ENCODE measurements at places on chromosomes 12 and 14.

DNA sequence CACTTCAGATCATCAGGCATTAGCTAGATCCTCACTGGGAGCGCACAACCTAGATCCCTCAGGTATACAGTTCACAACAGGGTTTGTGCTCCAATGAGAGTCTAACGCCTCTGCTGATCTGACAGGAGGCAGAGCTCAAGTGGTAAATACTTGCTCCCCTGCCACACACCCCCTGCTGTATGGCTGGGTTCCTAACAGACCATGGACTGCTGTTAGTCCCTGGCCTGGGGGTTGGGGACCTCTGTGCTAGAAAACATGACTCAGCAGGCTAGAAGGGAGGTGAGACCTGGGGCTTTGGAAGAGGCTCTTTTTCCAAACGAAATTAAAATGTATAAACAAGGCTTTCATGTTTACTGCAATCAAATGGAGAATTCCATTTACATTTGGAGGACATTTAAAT lies 691.1 kb downstream of the FLRT2 start:
- DNase-seq: peak; percentile 50

- no peak for DNase-seq
These were observed 184.0 kb downstream of the MSRB3 start for GRCh38 chr12:65462484-65462883.

- no peak for DNase-seq
These were observed 24.5 kb upstream of the ARID2 start for GRCh38 chr12:45704968-45705367.

GRCh38 chr12:30870491-30871265 lies 55.9 kb upstream of the TSPAN11 start:
- no peak for DNase-seq

- no peak for DNase-seq
These were observed 485.5 kb upstream of the FOXG1 start for GRCh38 chr14:28280997-28281598.

DNA sequence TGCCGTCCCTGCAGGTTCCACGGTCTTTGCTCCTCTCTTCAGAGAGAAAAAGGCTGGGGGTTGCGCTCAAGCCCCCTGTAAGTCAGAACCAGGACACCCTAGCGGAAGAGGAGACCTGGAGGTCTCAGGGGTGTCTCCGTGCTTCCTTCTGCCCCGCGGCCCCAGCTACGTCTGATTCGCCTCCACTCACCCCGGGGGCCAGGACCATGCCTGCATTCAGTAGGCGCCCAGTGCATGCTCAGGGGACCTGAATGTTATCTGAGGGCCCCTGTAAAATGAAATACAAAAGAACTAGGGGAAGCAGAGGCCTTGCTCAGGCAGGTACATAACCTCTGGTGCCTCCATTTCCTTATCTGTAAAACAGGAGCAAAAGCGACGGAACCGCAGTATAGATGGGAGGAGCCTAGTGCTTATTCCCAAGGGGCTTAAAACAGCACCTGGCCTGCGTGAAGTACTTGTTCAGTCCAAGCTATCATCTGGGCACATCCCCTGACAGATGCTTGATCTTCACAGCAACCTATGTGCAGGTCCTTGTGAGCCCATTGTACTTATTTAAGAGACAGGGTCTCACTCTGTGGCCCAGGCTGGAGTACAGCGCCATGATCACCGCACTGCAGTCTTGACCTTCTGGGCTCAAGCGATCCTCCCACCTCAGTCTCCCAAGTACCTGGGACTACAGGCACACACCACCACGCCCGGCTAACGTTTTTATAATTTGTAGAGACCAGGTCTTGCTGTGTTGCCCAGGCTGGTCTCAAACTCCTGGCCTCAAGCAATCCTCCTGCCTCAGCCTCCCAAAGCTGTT lies 110.3 kb upstream of the NCOR2 start:
- DNase-seq: no peak

GRCh38 chr14:24074625-24075484 lies 3.5 kb downstream of the CPNE6 start:
- DNase-seq: no peak

GRCh38 chr12:118456741-118457140 lies 80.4 kb downstream of the SUDS3 start:
- no peak for DNase-seq

GRCh38 chr14:92572050-92572449 lies 58.5 kb downstream of the RIN3 start:
- DNase-seq: no peak

DNA sequence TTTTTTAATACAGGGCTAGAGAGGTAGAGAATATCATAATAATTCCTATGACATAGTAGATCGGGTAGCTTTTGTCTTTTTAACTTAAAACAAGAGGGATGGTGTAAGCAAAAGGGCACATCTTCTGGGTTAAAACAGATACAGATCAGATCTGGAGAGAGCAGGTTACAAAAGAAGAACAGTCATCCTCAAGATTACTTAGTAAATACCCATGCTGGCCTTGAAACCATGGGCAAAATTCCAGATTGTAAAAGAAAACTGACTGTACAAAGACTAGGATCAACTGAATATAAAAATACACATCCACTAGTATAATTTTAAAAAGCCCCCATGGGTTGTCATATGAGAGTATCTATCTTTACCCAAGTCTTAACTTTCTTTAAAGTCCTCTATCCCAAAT lies 76.7 kb downstream of the MED13L start:
- DNase-seq: no peak

DNA sequence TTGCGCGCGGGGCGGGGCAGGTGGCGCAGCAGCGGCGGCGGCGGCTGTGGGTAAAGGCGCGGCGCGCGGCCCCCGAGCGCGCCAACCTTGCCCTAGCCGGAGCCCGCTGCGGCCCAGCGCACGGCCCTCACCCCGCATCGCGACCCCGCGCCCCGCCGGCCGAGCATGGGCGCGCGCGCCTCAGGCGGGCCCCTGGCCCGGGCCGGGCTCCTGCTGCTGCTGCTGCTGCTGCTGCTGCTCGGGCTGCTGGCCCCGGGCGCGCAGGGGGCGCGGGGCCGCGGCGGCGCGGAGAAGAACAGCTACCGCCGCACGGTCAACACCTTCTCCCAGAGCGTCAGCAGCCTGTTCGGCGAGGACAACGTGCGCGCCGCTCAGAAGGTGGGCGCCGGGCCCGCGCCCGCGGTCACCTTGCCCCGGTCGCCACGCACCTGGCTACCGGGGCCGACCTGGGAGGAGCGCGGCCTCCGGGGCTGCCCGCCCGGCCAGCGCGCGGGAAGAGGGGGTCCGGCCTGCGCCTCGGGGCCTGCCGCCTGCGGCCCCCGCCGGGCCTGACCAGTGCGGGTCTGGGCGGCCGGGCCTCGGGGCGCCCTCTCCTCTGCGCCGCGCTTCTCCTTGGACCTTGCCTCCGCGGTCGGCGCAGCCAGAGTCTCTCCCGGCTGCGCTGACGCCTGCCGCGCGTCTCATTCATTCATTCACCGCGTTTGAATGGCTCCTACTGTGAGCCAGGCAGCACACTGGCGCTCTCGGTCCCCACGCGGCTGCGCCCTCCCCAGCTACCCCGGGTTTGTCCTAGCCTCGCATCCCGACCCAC lies at the start of gene BRI3BP:
Gene BRI3BP, plus strand, starts transcription at position 20 of the 811 bp plus-strand sequence. Its CDS starts 146 bp downstream, at position 166.
- peak; percentile 85 for DNase-seq

DNA sequence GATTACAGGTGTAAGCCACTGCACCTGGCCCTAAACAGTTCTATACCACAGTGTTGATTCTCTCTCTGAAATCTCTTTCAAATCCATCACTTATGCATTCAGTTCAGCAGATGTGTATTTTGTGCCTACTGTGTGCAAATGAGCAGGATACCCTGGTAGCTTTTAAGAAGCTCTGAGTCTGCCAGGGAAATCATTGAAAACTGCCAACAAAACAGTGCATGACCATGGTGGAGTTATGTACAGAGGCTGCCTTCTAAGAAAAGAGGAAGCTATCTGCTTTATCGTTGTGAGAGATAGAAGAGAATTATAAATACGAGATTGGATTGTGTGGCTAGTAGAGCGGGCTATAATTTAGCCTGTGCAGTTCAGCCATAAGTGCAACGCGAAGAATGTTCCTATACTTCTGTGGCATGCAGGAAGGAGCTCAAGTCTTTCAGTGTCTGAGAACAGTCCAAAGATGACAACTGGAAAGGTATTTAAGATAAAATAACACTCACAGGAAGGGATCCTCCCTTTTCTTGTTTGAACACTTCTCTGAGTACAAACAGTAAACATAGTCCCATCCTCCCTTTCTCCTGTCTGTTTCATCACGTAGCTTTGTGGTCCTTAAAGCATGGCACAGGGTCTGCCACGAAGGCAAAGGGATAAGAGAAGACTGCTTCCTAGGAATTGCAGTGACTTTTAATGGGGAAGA lies 4.3 kb downstream of the DIP2B start:
- no peak for DNase-seq

DNA sequence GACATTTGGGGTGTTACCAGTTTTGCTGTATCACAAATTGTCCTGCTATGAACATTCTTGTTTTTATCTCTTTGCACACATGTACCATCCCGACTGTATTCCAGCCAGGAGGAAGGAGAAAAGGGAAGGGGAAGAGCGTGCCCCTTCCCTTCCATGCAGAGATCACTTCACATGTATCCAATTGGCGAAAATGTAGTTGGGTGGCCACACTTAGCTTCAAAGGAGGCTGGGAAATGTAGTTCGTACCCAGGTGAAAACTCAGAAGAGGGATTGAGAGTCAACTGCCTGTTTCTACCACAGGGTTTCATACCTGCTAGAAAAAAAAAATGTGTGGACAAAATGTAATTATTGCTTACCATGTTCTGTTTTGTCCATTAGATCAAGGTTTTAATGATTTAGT lies 189.1 kb upstream of the PELI2 start:
- DNase-seq: peak; percentile 48

DNA sequence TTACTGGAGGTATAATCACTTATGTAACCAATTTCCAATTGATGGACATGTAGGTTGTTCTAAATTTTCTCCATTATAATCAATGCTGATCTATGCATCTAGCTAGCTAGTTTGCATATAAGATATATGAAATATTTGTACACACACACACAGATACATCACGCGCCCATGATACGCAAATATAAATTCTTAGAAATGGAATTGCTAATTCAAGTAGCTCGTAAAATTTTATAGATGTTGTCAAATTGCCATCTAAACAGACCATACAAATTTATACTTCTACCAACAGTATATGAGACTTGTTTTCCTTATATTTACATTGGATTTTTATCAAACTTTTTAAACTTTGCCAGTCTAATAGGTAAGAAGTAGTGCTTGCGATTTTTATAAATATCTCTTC lies 29.1 kb upstream of the TRIM9 start:
- DNase-seq: no peak

DNA sequence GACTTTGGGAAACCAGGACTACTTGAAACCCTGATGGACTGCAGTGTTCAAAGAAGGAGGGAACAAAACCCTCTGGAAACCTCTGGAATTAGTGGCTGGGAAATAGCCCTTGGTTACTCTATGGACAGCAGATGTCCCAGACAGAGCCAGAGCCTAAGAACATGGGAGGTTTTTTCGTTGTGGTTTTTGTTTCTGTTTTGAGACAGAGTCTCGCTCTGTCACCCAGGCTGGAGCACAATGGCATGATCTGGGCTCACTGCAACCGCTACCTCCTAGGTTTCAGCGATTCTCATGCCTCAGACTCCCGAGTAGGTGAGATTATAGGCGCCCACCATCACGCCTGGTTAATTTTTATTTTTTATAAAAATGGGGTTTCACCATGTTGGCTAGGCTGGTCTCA lies 1378.7 kb downstream of the AACS start:
- DNase-seq: no peak

DNA sequence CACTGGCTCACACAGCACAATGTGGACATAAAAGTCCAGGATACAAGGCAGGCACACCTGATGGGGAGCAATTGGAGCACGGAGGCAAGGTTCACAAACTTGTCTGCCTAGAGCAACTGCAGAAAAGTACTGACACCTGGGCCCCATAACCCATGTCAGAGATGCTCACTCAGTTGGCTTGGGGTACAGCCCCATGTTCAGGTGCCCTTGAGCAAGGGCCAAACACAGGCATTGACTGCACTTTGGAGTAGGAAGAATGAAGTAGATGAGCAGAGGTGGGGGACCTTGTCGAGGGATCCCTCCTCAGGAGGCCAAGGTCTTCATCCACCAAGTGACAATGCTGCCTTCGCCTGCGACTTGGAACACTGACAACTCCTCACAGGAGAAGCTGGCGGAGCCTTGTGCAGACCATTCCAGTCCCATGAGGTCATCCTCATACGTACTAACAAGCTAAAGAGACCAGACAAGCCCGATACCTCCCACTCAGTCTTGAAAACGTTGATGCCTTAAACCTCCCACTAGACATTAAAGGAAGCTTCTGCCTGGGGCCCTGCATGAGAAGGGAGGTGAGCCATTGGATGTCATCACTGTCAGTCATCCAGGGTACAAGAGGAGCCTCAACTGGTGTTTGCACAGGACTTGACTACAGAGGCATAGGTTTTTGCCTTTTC lies 42.5 kb upstream of the C14orf180 start:
- DNase-seq: peak; percentile 17

DNA sequence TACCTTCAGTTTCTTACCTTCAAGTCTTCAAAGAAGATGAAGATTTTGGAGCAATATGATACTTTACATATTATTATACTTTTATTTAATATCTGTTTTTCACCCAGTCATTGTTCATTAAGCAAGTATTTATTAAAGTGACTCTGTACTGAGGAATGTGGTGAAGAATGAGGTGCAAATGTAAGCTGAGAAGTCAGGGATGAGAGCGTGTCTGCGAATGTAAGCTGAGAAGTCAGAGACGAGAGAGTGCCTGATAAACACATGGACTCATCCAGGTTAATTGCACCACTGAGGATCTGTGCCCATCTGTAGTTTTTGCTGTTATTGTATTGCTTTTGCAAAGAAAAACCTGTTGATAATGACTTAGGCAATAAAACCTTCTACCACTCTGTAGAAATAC lies 211.9 kb upstream of the FAR2 start:
- no peak for DNase-seq

GRCh38 chr12:121536899-121537813 lies 43.7 kb downstream of the KDM2B start:
- peak; percentile 92 for DNase-seq

DNA sequence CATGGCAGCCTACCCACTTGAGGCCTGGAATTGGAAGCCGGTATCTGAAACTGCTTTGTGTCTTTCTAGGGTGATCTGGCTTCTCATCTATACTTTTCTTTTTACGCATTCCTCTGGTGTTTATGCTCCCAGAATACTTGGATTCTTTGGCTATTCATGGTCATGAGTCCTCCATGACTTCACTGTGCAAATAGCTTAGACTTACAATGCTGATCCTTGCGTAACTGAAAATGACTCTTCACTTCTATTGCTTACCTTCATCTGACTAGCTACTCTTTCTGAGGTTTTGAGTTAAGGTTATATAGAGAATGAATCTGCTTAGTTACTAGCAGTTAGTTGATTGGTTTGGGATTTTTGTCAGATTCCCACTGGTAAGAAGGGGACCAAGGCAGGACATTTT lies 121.7 kb upstream of the NOVA1 start:
- no peak for DNase-seq

DNA sequence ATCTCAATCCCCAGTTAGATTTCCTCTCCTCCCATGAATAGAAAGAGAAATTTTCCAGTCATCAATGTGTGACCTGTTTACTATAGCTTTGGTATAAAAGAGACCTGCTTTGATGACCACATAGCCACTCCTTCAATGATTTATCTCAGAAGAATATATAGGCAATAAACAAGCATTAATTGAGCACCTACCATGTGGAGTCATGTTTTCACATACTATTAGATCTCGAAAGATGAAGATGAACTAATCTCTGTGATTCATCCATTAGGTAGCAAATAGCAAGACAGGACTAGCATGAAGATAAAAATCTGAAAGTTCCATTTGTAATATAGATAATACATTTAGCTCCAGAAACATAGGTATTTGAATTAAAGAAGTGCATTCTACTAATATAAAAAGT lies 40.5 kb downstream of the SLCO1A2 start:
- DNase-seq: no peak

Data from H7 (cell line).